AG09319 (cell line): ENCODE measurements at places on chromosomes 16 and 17.

GRCh38 chr17:21452377-21453143, 76.4 kb downstream of the KCNJ12 start:
- peak; percentile 24 for DNase-seq

GRCh38 chr16:66399031-66399430, 28.1 kb upstream of the BEAN1 start:
- no peak for DNase-seq

- DNase-seq, result no peak
Measured at GRCh38 chr16:86577314-86577971, 906 bp upstream of the FOXL1 start.

GRCh38 chr16:84940670-84941551, 70.4 kb downstream of the ZDHHC7 start:
- peak; percentile 44 for DNase-seq

GRCh38 chr17:58335779-58336455, 7.3 kb upstream of the TSPOAP1 start:
- DNase-seq, result no peak

- no peak for DNase-seq
Measured at GRCh38 chr17:76585649-76586593, at the start of gene ST6GALNAC2. Gene ST6GALNAC2, minus strand, starts transcription at chr17:76585860. Its CDS starts 52 bp downstream, at chr17:76585808.

DNA sequence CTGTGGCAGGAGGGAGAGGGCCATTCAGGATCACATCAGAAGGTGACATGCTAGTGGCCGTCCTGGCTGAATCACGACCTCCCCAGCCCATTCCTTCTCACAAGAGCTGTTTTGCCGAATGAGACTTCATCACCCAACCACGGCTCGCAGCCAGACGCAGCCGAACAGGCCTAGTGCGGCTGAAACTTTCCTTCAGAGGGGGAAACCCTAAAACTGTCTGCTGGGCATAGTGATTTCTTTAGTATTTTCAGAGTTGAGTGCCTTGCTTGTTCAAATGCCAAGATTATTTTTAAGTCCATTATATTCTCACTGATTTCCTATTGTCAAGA, 343.7 kb downstream of the CPPED1 start:
- no peak for DNase-seq

- no peak for DNase-seq
Measured at GRCh38 chr16:78163772-78164670, 64.6 kb downstream of the WWOX start.

GRCh38 chr17:35371934-35372333, 1.5 kb downstream of the SLFN11 start:
- DNase-seq, result no peak

DNA sequence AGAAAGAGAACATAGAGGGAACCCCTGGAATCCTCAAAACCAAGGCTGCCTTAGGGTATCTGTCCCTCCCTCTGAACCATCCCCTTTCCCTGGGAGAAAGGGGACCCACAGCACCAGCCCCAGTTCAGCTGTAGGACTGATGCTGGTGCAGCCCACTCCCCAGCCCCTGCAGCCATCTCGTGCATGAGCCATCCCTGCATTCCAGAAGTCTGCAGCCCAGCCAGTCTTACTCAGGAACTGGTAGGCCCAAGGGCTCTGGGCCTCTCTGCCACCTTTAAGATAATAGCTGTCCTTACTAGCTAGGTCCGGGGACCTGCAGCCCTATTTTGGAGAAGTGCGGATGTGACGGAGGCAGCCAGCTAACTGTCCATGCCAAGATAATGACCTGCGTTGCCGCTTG, 6.0 kb upstream of the EVPL start:
- DNase-seq, result no peak

- no peak for DNase-seq
Measured at GRCh38 chr16:72129976-72130656, 36.5 kb downstream of the DHX38 start.

DNA sequence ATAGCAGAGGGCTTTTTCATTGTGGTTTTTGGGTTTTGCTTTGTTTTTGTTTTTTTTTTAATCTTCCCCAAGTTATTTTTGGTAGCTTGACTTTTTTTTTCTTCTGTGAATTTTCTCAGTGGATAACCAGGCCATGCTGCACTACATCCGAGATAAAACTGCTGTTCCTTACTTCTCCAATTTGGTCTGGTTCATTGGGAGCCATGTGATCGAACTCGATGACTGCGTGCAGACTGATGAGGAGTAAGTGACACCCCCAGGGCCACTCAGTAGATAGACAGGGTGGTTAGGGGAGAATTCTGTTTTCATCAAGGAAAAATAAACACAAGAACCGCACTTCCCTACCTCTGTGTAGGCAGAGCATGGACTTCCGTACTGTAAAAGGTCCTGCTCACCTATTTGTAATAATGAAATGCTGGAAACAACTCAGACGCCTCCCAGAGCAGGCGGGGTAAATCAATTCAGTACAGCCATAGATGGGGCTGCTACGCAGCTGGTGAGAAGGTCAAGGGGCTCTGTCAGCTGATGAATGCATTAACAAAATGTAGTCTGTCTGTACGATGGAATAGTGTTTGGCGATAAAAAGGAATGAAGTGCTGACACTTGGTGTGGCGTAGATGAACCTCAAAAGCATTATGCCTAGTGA, 28.6 kb downstream of the CLEC16A start:
- no peak for DNase-seq

DNA sequence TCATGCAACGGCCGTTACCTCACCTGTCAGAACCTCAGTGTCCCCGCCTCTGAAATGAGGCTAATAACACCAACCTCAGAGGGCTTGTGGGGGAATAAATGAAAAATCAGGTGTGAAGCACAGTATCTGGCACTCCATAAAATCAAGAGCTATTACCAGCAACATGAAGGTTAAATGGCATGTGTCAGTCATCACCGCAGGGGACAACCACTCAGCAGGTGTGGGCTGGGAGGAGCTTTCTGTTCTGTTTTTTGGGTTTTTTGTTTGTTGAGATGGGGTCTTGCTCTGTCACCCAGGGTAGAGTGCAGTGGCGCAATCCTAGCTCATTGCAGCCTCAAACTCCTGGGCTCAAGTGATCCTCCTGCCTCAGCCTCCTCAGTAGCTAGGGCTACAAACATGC, 16.8 kb upstream of the KRT19 start:
- DNase-seq, result no peak

DNA sequence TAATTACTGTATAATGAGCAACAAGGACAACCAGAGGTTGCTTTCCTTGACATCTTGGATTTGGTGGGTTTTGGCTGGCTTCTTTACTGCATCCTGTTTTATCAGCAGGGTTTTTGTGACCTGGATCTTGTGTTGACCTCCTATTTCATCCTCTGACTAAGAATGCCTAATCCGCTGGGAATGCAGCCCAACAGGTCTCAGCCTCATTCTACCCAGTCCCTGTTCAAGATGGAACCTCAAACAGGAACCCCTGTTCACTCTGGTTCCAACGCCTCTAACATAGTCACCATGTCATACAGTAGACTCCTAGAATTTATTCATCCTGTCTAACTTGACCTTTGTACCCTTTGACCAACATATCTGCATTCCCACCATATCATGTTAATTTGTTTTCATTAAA, 183.8 kb upstream of the SOX9 start:
- DNase-seq, result no peak

DNA sequence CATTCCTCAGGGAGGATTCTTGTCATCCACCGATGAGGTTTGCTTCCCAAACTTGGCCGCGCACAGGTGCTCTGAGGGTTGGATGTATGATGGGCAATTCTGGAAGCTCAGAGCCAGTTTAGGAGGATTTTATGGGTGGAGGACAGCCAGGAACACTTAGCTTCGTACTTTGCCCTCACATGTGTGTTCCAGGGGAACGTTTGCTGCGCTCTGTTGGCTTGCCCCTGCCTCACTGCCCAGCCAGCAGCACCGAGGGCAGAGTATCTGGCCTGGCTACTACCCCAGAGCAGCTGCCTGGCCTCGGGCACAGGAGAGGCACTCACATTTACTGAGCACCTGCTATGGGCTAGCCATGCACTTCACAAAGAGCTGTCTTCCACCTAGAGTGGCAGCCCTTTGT, 14.1 kb downstream of the SEZ6 start:
- DNase-seq, result no peak

DNA sequence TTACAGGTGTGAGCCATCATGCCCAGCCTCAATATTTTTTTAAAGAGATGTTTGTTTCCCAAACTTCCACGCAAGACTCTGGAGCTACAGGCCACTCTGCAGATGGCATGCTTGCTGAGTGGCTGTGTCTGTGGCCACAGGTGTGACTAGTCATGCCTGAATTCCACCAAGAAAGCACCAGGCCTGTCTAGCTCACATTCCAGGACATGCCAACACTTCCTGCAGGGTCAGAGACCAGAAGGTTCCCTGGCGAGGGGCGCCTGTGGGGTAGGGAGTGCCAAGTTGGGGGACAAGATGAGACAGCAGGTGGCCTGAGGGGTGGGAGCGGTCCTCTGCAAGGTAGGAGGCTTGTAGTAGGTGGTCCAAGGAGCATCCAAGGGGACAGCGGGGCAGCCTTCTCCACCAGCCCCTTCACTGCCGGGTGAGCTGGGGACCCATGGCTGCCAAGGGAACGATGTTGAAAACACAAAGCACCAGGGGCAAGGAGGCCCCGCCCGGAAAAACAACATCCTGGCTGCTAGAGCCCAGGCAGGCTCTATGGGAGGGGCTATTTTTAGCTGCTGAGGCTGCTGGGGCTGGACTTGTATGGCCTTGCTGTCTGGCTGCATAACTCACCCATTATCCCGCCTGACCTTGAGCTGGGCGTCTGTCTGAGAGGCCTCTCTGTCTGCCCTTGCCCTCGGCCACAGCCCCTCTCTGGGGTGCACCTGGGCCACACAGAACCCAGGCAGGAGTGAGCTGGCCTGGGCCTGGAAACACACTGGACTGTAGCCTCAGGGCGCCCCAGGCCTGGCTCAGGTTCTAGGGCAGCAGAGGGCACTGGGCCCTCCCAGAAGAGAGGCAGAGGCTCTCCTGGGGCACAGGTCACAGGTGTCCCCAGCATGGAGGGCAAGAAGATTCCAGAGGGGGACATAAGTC, 5.7 kb downstream of the TRIM47 start:
- peak; percentile 59 for DNase-seq

DNA sequence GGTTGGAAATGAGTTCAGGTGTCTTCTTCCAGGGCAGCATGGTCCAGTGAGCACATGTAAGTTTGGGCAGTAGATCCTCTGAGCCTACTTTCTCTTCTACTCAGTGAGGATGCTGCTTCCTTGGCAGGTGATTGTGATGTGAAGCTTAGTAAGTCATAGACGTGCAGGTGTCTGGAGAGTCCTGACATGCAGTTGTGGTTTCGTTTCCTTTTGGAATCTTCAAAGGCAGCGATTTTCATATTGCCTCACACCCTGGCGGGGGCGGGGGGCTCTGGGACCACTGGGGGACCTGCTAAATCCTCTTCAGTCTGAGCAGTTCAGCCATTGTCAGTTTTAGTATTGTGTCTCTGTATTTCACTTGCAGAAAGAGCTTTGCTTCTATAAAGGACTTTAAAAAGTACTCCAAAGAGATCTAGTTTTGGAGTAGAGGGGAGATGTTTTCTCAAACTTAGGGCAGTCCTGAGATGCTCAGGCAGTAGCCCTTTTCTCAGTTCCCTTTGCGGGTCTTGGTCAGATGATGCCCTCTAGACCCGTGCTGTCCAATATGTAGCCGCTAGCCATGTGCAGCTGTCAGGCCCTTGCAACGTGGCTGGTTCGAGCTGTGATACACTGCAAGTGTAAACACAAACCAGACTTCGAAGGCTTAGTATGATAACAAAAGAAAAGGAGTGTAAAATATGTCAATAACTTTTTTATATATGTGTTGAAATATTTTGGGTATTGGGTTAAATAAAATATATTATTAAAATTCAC, 4.0 kb upstream of the CDK5R1 start:
- no peak for DNase-seq

- no peak for DNase-seq
Measured at GRCh38 chr16:28013878-28014277, 49.6 kb downstream of the GSG1L start.

DNA sequence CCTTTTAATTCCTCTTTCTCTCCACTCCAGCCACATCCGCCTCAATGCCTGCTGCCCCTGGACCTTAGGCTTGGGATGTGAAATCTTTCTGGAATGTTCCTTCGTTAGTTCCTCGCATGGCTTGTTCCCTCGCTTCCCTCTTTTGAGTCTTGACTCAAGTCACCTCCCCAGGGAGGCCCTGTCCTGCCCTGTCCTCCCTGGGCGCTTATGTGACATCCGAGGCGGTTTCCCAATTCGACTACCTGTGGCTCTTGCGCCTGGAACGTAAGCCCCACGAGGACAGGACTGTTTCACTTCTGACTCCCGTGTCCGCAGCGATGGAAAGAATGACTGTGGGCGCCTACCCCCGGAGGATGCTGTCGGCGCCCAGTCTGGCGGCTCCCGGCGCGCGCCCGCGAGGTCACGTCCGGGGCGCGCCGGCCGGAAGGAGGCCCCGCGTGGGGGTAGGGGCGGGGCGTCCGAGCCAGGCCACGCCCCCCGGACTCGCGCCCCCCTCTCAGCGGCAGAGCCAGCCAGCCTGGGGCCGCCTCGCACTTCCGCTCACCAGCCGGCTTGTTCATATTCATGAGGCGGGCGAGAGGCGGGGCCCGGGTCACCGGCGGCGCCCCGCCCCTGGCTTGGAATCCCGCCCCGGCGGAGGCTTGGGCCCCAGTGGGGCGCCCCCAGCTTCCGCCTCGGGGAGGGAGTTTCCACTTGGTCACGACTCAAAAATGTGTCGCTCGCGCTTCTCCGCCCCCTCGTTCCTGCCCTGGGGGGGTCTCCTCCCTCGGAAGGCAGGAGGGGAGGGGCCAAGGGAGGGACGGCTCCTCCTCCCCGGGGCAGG, 8.4 kb upstream of the GLIS2 start:
- peak; percentile 89 for DNase-seq

DNA sequence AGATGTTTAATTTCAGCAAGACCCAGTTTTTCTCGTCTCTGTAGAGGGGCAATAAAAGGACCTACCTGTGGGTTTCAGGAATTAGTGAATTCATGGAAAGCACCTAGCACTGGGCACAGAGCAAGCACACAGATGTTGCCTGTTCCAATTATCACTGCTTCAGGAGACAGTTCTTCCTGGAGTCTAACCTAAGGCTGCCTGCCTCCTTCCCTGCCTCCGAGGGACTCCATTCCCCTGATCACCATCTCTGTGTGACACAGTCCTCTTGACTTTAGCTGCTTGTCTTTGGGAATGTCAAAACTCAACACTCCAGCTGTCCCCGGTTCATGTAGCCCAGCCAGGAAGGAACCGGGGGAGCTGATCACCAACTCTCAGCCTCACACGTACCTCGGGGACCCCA, 474.9 kb downstream of the SLC39A11 start:
- no peak for DNase-seq

DNA sequence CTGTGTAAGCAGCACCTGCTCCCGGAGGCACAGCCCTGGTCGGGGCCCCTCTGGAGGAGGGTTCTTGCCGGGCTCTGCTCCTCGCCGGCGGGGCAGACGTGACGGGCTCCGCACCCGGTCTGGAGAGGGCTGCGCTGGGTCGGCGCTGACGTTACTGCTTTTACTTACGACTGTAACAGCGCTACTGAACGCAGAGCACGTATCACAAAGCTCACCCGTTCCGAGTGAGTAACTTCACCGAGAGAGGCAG, 1.3 kb upstream of the RAB40C start:
- no peak for DNase-seq

DNA sequence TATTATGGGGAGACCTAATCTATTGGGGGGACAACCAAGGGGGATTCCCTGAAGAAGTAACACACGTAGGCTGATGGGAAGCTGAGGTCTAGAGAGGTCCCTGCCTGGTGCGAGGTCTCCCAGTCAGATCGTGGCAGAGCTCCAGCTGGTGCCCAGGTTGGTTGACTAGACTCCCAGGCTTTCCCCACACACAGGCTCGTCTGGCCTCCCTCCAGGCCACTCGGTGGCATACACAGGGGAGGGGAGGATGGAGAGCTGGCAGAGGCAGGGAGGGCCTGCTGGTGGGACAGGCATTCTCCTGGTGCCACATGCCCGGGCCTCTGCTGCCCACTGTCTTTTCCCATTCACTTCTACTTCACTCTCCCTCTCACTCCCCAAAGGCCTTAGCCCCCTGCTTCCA, 8.5 kb upstream of the SOCS3 start:
- no peak for DNase-seq
